ENCODE measurements at places on chromosomes 7 and 10.

DNA sequence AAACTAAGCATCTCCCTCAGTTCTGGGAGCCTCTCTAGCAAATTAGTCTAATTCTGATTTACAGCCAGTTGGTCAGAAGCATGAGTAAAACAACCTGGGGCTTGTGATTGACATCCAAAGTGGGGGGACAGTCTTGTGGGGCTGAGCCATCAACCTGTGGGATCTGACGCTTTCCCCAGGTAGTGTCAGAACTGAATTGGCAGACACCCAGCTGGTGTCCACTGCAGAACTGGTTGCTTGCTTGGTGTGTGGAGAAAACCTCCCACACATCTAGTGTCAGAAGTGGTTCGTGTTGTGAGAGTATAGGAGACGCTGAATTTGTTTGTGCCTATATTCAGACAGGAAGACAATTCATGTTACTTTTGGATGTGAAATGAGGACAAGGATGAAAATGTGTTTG, 92.2 kb upstream of the PDCD4 start:
- DNase-seq, result no peak

DNA sequence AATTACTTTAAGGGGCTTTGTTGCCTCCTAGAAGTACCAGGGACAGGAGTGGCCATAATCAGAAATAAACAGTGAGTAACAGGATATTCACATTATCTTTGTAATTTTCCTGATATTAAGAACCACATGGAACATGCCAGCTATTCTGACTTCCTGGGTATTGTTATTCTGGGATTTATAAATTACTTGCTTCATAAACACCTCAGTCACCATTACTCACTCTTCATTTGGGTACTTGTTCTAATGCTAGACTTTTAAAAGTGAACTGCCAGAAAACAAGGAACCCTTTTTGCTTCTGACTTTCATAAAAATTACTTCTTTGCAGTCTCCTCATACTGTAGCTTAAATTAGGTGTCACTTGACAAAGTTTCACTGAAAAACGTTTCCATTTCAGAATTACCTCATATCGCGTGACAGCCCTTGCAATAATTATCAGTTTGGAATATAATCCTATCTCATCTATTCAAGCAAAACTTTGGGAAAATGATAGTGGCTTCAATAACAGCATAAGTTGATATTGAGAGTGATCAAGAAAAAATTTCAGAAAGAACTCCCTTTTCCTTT, 29.8 kb downstream of the CABCOCO1 start:
- no peak for DNase-seq

- no peak for DNase-seq
These were observed 129.3 kb downstream of the CNNM2 start for GRCh38 chr10:103047381-103047780.

DNA sequence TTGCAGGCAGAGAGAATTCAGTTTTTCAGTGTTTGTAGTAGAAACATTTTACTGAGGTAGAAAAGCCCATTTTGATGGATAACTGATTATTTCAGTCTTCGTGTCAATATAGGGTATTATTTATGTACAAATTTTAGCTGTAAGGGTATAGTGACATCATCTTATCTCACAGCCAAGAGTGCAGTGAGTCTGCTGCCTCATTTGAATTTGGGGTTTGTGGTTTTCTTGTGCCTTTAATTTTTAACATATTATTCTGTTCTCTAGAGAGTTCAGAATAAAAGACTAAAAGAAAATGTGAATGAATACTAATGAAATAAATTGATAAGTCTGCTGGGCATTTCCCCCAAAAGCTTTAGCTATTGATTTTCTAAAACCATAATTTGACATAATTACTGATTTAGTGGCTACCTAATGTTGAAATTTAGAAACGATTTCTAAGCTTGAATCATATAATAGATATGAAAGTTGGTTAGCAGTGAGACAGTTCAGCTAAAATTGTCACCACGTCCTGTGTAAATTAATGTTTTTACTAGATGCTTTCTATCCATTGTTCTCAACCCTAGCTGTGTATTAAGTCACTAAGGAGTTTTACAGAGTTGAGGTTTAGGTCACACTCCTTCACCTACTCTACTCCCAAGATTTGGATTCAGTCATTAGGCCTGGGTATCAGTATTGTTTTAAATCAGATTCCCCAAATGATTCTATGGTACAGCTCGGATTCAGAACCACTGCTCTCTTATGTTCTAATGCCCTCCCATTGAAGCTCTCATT, 37.3 kb downstream of the ACADSB start:
- no peak for DNase-seq

- DNase-seq, result peak; percentile 22
These were observed 204.9 kb downstream of the DOCK4 start for GRCh38 chr7:112001091-112001826.

DNA sequence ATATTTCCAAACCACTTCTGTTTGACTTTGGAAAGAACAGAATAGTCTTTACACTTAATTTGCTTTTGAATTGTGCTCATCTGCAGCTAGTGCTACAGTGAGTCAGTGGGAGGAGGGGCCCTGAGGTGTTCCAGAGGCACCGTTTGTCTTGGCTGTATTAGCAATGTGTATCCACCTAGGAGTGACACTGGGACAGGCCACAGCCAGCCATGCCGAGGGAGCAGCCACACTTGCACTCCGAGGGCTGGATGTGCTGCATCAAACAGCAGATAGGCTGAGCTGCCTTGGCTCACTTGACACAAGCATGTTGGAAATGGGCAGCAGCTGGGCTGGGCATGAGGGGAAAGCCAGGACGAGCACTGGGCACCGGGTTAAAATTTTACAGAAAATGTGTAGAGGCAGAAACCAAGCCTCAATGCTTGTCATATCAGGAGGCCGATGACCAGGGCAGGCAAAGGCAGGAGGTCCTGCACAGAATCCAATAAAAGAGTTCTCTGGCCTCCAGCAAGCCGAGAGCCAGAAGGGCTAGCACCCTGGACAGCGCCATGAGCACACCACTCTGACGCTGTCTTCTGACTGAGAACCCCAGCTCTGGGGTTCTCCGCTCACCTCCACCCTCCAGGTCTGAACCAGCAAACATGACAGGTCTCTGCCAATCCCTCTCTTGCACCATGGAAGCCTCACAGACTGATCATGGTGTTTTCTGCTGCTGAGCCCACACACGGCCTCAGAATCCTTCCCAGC, 163.3 kb downstream of the GRID1 start:
- DNase-seq, result peak; percentile 47

DNA sequence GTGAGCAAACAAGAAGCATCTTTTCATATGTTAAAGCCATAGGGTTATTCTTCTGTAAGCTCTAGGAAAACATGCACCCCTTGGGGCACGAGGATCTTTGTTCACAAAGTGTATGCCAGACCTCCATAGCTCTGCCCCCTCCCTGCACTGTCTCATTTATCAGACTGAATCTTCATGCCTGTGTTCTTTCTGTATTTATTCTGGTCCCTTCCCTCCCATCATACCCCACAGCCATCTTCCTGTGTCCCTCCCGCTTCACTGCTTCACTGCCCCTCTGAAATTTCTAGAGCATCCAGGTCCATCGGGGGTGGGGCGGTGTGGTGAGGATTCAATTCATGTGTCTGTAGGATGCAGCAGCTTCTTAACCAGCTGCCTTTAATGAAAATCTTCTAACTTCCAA, 7.5 kb downstream of the EPHB6 start:
- DNase-seq, result no peak

- peak; percentile 45 for DNase-seq
These were observed 59.1 kb upstream of the CALD1 start for GRCh38 chr7:134720091-134720935.

DNA sequence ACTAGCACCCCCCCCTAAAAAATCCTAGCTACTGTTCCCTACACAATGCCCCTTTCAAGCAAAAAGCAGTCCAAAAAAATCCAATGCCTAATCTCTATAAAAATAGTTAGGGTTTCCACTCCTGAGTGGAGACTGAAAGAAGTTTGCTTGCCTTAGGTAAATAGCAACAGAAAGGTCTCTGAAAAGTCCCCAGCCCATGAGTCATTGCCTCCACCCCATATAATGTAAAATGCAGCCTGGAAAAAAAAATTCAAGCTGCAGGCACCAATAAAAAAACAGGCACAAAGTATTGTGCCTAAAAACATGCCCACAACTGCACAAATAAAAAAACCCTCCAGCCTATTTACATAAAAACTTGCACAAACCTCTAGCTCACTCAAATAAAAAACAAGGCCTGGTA, 47.5 kb downstream of the ZNF680 start:
- DNase-seq, result no peak

DNA sequence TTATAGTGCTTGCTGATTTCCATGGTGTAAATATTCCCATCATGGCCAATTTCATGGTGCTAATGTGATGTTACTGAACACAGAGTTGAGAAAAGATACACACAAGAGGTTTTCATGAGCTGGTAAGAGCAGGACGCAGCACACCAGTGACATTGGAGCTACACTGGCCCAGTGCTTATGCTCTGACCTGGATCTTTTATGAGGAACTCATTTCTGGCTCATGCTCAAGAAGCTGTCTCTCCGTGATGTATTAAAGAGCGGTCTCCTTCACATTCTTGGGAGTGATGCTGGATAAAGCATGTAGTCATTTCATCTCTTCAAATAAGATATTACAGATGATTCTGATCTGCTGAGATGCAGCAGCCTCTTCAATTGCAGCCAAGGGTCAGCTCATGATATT, 785.2 kb downstream of the GRID1 start:
- DNase-seq, result no peak

DNA sequence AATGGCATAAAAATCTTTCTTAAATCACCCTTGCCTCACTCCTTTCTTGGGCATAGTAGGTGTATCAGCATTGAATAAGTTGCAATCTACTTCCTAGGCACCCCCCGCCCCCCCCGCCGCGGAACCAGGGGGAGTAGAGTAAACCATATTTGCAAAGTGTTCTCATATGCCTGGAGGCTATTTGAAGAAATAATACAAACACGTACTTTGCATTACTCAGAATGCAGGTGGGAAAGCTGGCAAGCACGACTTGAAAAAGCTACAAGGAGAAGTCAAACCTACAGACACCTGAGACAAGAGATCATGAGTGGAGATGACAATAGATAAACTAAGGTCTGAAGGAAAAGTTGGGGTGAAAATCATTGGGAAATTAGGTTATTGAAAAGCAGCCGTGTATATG, 65.6 kb downstream of the POM121L12 start:
- no peak for DNase-seq

GRCh38 chr7:148905093-148905666, 21.1 kb upstream of the EZH2 start:
- no peak for DNase-seq

DNA sequence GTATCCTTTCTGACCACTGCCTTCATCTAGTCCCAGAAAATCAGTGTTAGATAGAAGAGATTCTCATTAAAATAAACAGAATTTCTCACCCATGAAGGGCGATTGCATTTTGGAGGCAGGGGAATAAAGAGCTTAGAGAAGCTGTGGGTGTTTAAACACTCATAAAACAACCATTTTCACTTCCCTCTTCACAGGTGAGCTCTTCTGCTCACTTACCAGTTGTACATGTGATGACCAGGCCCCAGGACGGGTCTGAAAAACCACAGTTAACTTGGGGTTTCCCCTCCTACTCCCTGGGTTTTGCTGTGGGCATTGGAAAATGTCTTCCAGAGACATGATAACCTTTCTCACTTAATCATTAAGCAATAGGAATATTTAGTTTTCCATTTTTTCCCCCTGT, 411.6 kb upstream of the DPP6 start:
- DNase-seq, result no peak

- no peak for DNase-seq
These were observed 38.6 kb upstream of the MXI1 start for GRCh38 chr10:110168601-110169481.

GRCh38 chr7:114140561-114140960, 221.8 kb upstream of the PPP1R3A start:
- DNase-seq, result no peak

DNA sequence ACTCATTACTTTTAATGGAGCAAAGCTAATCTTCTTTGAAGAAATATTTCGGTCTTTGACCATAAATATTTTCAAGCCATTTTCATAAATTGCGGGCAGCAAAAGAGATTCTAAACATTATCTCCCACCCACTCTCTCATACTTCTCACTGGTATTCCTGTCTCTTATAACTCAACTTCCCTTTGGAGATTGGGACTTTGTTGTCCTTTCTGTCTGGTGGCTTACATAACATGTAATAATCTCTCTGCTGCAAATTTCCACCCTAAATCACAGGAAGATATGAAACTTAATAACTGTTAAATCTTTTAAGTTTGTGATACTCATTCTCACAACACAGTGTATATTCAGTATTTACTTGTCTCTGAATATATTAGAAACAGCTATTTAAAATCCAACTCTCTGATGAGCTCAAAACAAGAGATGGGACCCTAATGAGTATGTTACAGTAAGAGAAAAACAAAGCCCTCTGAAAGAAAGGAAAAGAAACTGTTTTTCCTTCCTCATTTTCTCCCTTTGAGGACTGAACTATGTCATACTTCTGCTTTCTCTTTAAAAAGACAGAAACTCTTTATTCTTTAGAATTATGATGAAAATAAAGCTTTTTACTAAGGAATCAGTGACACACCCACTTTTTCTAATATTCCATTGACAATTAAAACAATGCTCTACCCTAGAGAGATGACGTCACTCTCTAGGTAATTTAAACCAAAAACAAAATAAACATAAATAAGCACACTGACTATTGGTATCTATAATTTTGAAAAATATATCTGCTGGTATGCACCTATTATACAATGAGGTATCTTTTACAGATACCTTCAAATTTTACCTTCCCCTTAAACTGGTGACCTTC, 14.7 kb downstream of the CALCR start:
- DNase-seq, result no peak

- no peak for DNase-seq
These were observed 80.8 kb downstream of the PPP1R17 start for GRCh38 chr7:31767686-31768358.

DNA sequence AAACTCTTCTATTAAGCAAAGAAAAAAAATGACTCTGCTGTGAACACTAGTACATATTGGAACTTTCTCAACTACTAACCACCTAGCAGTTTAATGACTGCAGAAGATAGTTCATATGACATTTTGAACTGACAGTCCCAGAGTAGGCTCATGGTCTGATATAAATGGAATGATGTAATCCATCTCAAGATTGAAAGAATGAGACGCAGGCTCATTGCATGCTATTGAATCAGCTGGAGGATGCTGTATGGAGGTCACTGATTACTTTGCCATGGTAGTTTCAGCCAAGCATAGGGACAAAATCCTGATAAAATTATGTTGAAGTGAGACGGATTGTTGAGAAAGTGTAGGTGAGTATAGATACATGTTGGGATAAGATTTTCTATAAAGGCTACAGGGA, 217.6 kb upstream of the SEMA3E start:
- DNase-seq, result no peak

GRCh38 chr7:129890090-129890489, 62.7 kb downstream of the UBE2H start:
- DNase-seq, result no peak

GRCh38 chr10:96512524-96513304, 1.0 kb downstream of the TLL2 start:
- peak; percentile 22 for DNase-seq

DNA sequence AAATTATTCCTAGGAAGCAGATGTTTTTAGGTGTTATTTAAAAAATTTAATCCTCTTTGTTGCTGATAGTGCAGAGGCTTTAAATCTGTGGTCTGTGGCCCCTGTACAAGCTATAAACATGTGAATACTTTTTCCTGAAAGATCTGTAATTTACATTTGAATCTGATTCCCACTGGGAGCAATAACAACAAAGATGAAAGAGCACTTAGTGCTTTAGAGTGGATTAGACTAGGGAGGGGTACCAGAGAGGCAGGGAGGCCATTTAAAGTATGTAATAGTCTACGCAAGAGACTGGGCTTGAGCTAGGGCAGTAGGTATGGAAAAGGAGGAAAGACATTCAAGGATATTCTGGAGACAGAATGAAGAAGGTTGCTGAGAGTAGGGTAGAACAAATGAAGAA, 19.1 kb downstream of the BTRC start:
- DNase-seq, result no peak

GRCh38 chr10:26970667-26971066, 109.9 kb upstream of the ABI1 start:
- DNase-seq, result no peak
